ENCODE measurements at places on chromosomes 3 and 15.

DNA sequence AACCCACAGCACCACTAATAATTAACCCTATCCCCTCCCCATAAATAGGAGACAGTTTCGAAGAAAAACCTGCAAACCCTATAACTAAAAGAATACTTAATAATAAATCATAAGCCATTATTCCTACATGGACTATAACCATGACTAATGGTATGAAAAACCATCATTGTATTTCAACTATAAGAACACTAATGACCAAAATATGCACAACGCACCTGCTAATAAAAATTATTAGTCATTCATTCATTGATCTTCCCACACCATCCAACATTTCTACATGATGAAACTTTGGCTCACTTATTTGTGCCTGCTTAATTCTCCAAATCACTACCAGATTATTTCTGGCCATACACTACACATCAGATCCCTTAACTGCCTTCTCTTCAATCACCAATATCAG lies 16.6 kb downstream of the AQP9 start:
- no peak for DNase-seq

- DNase-seq, result no peak
Observed at GRCh38 chr3:195005759-195006510, 265.0 kb downstream of the XXYLT1 start.

DNA sequence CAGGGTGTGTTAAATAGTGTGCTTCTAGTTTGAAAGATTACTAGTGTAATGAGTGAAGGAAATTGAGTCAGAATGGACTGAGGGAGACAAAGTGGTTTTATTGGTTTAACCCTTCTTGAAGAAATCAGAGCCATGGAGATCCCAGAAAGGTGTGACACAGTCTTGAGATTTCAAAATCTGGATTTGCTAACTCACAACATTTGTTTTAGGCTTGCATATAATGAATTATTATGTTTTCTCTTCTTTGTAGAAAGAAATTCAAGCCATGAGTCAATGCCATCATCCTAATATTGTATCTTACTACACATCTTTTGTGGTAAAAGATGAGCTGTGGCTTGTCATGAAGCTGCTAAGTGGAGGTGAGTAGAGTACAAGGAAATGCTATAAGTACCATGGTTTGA lies 25.1 kb downstream of the OXSR1 start:
- DNase-seq, result no peak

DNA sequence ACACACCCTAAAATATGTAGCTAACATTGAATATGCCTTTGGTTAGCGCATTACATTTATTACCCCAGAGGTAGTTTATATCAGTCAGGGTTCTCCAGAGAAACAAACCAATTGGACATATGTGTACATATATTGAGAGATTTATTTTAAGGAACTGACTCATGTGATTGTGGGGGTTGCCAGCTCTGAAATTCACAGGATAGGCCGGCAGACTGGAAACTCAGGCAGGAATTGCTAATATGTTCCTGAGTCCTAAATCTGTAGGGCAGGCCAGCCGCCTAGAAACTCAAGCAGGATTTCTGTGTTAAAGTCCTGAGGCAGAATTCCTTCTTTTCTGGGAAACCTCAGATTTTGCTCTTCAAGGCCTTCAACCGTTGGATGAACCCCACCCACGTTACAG lies 189.7 kb downstream of the CDIN1 start:
- no peak for DNase-seq

DNA sequence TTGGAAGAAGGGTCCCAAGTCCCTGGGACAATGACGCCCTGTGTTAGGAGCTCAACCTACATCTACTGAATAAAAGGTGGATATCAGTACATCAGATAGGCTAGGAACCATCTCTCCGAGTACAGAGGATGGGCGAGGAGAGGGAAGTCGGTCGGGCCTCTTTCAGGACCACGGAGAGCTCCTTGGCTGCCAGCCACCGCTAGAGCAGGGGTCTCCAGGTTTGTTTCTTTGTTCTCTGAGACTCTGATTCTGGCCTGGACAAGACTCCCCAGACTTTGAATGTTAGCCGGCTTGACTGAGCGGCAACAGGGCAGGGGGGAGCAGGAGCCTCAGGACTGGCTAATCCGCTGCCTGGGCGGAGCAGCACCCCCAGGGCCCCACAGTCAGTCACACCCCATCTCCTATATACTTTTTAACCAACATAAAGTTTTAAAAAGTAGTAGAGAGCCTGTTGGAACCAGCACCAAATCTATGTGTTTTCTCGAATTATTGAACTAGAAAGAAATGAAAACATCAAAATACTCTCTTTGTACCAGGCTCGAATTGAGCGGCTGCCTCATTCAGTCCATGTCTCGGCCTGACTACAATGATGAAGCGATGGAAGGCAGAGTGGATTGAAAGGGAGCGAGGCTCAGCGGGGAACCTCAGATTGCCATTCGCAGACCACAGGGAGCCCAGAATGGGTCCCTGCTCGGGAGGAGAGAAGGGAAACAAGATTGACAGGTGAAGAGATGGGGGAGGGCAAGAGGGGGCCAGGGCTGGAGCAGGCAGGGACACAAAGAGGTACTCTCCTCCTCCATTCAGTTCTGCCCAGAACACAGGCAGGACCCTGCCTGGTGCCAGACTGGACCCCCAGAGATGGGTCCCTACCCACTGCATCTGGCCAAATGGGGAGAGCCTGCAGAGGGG lies 131.6 kb downstream of the TPRA1 start:
- DNase-seq, result peak; percentile 43

All from stimulated activated naive CD8-positive, alpha-beta T cell treated with anti-CD3 and anti-CD28 coated beads, Interleukin-15, Interleukin-2, amounts not matched to agents 100 U/mL and 50 U/mL, for 24 hours (primary cell).